Dermis lymphatic vessel endothelial cell (primary cell): ENCODE measurements at places on chromosomes 4 and X. TPM values are rescaled to one million over a fixed set of nuclear protein-coding genes. Genes with fewer than 3 reads are reported as not detected.

PARM1 gene
- total RNA-seq = under 0.01 and 0.11 TPM in 2 replicates

IL3RA gene
- total RNA-seq = 9.0 and 48.7 TPM in 2 replicates

TAF9B gene
- 13.9 and 22.1 TPM in 2 replicates for total RNA-seq

CRLF2 gene
- total RNA-seq = not detected in 2 replicates

TMPRSS11E gene
- total RNA-seq = not detected in 2 replicates

ELOVL6 gene
- total RNA-seq = 0.87 and 1.8 TPM in 2 replicates

SYNPO2 gene
- total RNA-seq = 0.11 and 0.52 TPM in 2 replicates

SHOX gene
- under 0.01 TPM in 1 of 2 replicates, not detected in the other for total RNA-seq

SLC10A4 gene
- total RNA-seq = 0.09 and 0.11 TPM in 2 replicates

PNCK gene
- total RNA-seq = not detected in 2 replicates

GLOD5 gene
- not detected in 2 replicates for total RNA-seq

SLC25A5 gene
- 179 and 211 TPM in 2 replicates for total RNA-seq

FDCSP gene
- total RNA-seq = not detected in 2 replicates

CSAG2 gene
- not detected in 2 replicates for total RNA-seq

KDM5C gene
- 56.0 and 125 TPM in 2 replicates for total RNA-seq

GPR173 gene
- 1.1 and 1.5 TPM in 2 replicates for total RNA-seq

PSAPL1 gene
- not detected in 2 replicates for total RNA-seq

GPRIN3 gene
- total RNA-seq = 0.69 and 0.87 TPM in 2 replicates

QRFPR gene
- total RNA-seq = 0.87 and 1.8 TPM in 2 replicates

CT45A5 gene
- not detected in 2 replicates for total RNA-seq

FHIP1A gene
- total RNA-seq = 0.65 and 1.1 TPM in 2 replicates

SLC9B1 gene
- 0.33 and 0.43 TPM in 2 replicates for total RNA-seq

CENPVL2 gene
- total RNA-seq = not detected in 2 replicates

VCX gene
- not detected in 2 replicates for total RNA-seq

MAGEE2 gene
- total RNA-seq = not detected in 2 replicates

SSX2 gene
- not detected in 2 replicates for total RNA-seq

ABLIM2 gene
- 1.5 and 5.4 TPM in 2 replicates for total RNA-seq

CLCN4 gene
- total RNA-seq = 4.9 and 5.0 TPM in 2 replicates

EGF gene
- 0.09 and 0.33 TPM in 2 replicates for total RNA-seq

MAGEB4 gene
- total RNA-seq = not detected in 2 replicates

TLR2 gene
- 0.09 and 0.43 TPM in 2 replicates for total RNA-seq

POU4F2 gene
- not detected in 2 replicates for total RNA-seq

CXXC4 gene
- 0.17 TPM in 1 of 2 replicates, not detected in the other for total RNA-seq

ANAPC10 gene
- total RNA-seq = 20.0 and 25.2 TPM in 2 replicates

TRIM60 gene
- not detected in 2 replicates for total RNA-seq

ZNF711 gene
- 2.5 and 10.3 TPM in 2 replicates for total RNA-seq

ADGRG2 gene
- under 0.01 TPM in 2 replicates for total RNA-seq

THAP9 gene
- 7.9 and 8.0 TPM in 2 replicates for total RNA-seq

IQSEC2 gene
- 0.22 and 0.34 TPM in 2 replicates for total RNA-seq

EFHC2 gene
- total RNA-seq = not detected in 2 replicates
